ENCODE measurements at places on chromosomes 3 and 15. TPM values are rescaled to one million over a fixed set of nuclear protein-coding genes. Genes with fewer than 3 reads are reported as not detected.

BCL2A1 gene
- polyA plus RNA-seq, result 29.5 TPM

RARRES1 gene
- not detected for polyA plus RNA-seq

CDHR4 gene
- not detected for polyA plus RNA-seq

ZNF80 gene
- 0.67 TPM for polyA plus RNA-seq

TMEM207 gene
- not detected for polyA plus RNA-seq

LMAN1L gene
- not detected for polyA plus RNA-seq

- H3K4me1 ChIP-seq, result no peaks in the 10 kb centered on the region
- H3K27ac ChIP-seq, result no peak overlapping the region
- H3K36me3 ChIP-seq, result no peaks in the 10 kb centered on the region
- no peak overlapping the region for H3K4me3 ChIP-seq
- no peaks in the 10 kb centered on the region for H3K27me3 ChIP-seq
Measured at GRCh38 chr3:21049334-21050062, 701.5 kb downstream of the ZNF385D start.

DNA sequence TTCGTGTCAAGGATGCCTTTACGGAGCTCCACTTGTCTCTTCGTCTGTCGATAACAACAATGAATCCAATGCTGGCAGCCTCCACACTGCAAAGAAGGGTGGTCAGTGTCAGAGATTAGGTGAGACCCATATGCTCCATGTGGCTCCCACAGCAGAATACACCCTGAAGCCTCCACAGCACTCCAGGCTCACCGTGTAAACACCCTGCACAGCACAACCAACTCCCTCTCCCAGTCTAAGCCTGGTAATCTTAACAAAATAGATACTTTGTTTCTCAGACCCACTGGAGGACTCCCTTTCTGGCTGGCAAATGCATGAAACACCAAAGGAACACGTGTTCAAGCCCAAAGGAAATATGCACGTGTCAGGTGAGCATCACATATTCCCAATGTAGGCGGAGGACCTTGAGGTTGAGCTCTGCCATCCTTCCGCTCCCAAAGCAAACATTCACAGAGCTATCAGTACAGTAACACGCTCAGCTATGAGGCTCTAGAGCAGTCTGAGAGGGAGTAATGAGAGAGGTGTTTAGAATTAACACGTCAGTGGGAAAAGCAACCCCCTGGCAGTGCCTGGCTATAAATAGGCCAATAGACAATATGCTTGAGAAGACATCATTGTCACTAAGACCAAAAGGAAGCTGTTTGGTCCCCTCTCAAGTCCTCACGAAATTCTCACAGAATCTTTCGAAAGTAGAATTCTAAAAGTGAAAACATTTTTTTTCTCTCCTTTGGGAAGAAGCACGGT is 86.7 kb downstream of the MCF2L2 start:
- H3K36me3 ChIP-seq, result no peaks in the 10 kb centered on the region
- no peak overlapping the region for H3K27ac ChIP-seq
- no peak for DNase-seq
- H3K4me1 ChIP-seq, result no peaks in the 10 kb centered on the region
- no peaks in the 10 kb centered on the region for H3K27me3 ChIP-seq

DNA sequence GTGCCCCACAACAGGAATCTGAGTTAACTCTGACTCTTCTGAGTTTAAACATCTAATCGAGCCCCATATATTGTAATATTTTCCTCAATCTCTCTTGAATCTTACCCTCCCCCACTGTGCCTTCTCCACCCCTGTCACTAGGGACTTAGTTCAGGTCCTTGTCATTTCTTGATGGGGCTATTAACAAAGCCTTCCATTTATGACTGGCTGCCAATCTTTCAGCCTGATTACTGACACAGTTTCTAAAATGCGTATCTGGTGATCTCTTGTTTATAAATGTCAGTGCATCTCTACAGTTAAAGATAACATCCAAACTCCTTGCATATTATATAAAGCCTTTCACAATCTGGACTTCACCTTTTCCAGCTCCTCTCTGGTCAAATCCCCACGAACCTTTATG is 124.3 kb downstream of the IGSF11 start:
- no peaks in the 10 kb centered on the region for H3K36me3 ChIP-seq
- no peaks in the 10 kb centered on the region for H3K4me1 ChIP-seq
- no peak overlapping the region for H3K27ac ChIP-seq

DNA sequence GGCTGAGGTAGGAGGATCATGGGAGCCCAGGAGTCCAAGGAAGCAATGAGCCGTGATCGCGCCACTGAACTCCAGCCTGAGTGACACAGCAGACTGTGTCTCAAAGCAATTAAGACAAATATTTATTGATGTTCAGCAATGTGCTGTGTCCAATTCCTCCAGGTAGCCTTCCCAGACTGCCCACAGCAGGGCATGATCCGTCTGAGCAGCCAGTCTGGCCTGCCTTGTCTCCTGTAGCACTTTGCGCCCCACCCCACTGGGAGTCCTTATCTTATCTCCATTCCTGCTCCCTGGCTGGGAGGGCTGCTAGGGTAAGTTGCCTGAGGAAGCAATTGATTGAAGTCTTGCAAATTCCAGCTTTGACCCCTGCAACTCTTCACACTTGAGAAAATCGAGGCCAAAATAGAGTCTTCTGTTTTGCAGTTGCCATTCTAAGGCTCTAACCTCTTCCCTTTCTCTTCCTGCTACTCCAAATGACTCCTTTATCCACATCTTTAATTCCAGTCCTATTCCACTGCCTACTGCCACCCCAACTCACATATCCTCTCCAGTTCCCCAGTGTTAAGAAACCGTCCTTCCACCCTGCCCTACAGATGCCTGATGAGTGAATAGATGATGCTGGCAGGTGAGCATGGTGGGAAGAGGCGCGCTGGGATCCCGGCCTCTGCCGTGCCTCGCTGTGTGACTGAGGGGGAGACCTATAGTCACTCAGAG is 26.9 kb upstream of the LCTL start:
- H3K27me3 ChIP-seq, result no peaks in the 10 kb centered on the region
- H3K27ac ChIP-seq, result no peak overlapping the region
- no peak for DNase-seq
- no peaks in the 10 kb centered on the region for H3K4me1 ChIP-seq

- H3K4me1 ChIP-seq, result no peaks in the 10 kb centered on the region
- no peak for DNase-seq
- H3K4me3 ChIP-seq, result no peak overlapping the region
- H3K36me3 ChIP-seq, result no peaks in the 10 kb centered on the region
Measured at GRCh38 chr15:29207027-29207757, 62.4 kb downstream of the NSMCE3 start.

DNA sequence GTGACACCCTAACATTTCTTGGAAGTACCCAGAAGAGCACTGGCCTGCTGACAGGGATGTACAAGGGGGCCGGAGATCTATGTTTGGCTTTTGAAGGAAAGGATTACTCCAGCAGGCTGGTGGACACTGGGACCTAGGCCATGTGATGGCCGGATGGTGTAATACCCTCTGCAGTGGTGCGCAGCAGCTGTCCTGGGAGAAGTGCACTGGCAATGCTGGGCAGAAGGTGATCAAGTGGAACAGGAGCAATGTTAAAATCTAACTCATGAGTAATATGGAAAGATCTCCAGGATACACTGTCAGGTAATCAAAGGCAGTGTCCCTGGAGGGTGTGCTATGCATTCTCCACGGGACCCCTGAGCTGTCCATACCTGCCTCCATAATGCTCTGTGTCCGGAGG is 71.2 kb upstream of the POMGNT2 start:
- no peak for DNase-seq
- no peaks in the 10 kb centered on the region for H3K36me3 ChIP-seq
- H3K27me3 ChIP-seq, result no peaks in the 10 kb centered on the region
- no peak overlapping the region for H3K4me3 ChIP-seq

DNA sequence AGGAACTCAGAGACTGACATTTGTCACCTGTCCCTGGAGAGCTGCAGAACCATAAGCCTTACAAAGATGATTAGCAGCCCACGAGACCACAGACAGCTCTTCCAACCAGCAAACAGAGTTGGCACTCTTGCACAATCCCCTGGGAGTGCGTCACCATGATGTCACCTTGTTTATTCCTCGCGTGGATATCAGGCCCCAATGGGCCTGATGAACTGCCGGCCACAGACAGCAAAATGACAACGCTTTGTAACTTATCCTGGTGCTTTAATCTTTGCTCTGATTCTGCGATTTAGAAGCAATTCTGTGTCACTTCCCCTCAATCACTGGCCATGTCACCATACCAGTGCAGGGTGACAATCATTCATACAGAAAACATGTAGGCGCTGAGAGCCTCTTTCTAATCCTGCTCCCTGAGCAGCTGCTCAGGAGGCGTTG is 89.2 kb downstream of the TAMM41 start:
- DNase-seq, result no peak
- H3K4me1 ChIP-seq, result no peaks in the 10 kb centered on the region
- no peaks in the 10 kb centered on the region for H3K36me3 ChIP-seq
- no peak overlapping the region for H3K4me3 ChIP-seq
- peaks cover 3% of the 10 kb centered on the region for H3K27me3 ChIP-seq
- H3K27ac ChIP-seq, result no peak overlapping the region

DNA sequence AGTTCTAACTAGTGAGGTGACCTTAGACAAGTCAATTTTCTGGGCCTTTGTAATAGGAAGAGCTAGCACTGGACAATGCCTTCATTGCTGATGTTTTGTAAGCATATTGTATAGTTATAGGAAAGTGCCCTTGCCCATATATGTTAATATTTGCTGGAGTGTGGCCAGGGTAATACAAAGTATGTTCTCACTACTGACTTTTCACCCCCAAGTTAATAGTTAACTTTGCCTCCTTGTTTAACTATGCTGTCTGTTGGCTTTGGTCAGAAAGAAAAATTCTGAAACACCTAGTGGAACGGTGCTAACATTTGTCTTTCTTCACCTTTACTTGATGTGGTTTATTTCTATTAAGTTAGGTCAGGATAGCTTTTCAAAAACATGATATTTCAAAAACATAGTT is 287.4 kb upstream of the CTNNB1 start:
- H3K27me3 ChIP-seq, result no peaks in the 10 kb centered on the region
- H3K36me3 ChIP-seq, result no peaks in the 10 kb centered on the region
- no peak overlapping the region for H3K4me3 ChIP-seq
- H3K4me1 ChIP-seq, result no peaks in the 10 kb centered on the region
- H3K27ac ChIP-seq, result no peak overlapping the region

DNA sequence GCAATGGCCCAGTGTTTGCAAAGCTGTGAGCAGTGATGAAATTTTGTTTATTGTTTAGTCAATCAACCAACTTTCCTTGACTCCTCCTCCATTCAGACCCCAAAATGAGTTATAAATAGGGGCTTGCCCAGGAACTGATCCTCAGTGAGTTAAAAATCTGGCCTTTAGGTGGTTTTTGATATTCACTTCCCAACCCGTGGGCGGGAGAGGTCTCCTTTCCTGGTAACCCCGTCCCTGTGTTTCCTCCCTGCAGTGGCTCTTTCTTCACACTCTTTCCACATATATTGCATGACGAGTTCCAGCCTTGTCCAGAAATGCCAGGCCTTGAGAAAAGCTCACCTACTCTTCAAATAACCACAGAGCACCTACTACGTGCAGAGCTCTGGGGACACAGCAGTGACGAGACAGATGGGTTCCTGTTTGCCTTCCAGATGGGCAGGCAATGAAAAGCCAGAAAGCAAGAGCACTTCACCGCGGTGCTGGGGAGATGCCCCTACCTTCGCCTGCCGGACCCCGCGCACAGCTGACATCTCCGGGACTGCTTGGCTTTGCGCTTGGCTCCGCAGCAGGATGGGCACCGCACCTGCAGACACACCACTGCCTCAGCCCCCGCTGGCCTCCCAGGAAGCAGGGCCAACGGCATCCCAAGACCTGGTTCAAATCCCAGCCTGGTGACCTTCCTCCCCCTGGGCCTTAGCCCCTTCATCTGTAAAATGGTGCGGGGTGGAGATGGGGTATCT is 17.2 kb downstream of the SSUH2 start:
- H3K4me3 ChIP-seq, result no peak overlapping the region
- H3K27ac ChIP-seq, result no peak overlapping the region
- no peaks in the 10 kb centered on the region for H3K27me3 ChIP-seq
- DNase-seq, result no peak
- no peaks in the 10 kb centered on the region for H3K36me3 ChIP-seq

- no peak overlapping the region for H3K4me3 ChIP-seq
- H3K4me1 ChIP-seq, result no peaks in the 10 kb centered on the region
- no peak overlapping the region for H3K27ac ChIP-seq
- no peaks in the 10 kb centered on the region for H3K27me3 ChIP-seq
- DNase-seq, result no peak
Measured at GRCh38 chr15:71366926-71367325, 251.7 kb downstream of the THSD4 start.

DNA sequence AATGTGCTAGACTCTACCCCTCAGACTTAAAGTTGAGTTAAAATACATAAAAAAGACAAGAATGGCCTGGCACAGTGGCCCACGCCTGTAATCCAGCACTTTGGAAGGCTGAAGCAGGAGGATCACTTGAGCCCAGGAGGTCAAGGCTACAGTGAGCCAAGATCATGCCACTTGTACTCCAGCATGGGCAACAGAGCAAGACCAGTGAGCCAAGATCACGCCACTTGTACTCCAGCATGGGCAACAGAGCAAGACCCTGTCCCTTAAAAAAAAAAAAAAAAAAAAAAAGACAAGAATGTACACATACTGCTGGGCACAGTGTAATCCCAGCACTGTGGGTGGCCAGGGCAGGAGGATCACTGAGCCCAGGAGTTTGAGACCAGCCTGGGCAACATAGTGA is 17.4 kb downstream of the DIS3L start:
- no peaks in the 10 kb centered on the region for H3K4me1 ChIP-seq
- peaks cover 50% of the 10 kb centered on the region for H3K36me3 ChIP-seq
- H3K4me3 ChIP-seq, result no peak overlapping the region
- H3K27ac ChIP-seq, result no peak overlapping the region

- DNase-seq, result no peak
- no peaks in the 10 kb centered on the region for H3K4me1 ChIP-seq
- H3K36me3 ChIP-seq, result peaks cover 7% of the 10 kb centered on the region
- H3K4me3 ChIP-seq, result no peak overlapping the region
Measured at GRCh38 chr15:44468709-44469385, 41.4 kb downstream of the CTDSPL2 start.

GRCh38 chr15:62050115-62050514 is 10.1 kb downstream of the VPS13C start:
- H3K27ac ChIP-seq, result no peak overlapping the region
- no peak overlapping the region for H3K4me3 ChIP-seq
- peaks cover 40% of the 10 kb centered on the region for H3K4me1 ChIP-seq
- H3K27me3 ChIP-seq, result no peaks in the 10 kb centered on the region
- DNase-seq, result no peak

- H3K4me1 ChIP-seq, result no peaks in the 10 kb centered on the region
- no peak for DNase-seq
- no peak overlapping the region for H3K4me3 ChIP-seq
- H3K36me3 ChIP-seq, result peaks cover 4% of the 10 kb centered on the region
Measured at GRCh38 chr15:22810033-22810852, 23.8 kb downstream of the NIPA1 start.

All from CD8-positive, alpha-beta memory T cell (primary cell).